Stimulated activated CD4-positive, alpha-beta T cell treated with anti-CD3 and anti-CD28 coated beads, Interleukin-1b, Interleukin-23, amount 100 ng/mL, for 1 hour (primary cell): ENCODE measurements at places on chromosomes 3 and 15.

DNA sequence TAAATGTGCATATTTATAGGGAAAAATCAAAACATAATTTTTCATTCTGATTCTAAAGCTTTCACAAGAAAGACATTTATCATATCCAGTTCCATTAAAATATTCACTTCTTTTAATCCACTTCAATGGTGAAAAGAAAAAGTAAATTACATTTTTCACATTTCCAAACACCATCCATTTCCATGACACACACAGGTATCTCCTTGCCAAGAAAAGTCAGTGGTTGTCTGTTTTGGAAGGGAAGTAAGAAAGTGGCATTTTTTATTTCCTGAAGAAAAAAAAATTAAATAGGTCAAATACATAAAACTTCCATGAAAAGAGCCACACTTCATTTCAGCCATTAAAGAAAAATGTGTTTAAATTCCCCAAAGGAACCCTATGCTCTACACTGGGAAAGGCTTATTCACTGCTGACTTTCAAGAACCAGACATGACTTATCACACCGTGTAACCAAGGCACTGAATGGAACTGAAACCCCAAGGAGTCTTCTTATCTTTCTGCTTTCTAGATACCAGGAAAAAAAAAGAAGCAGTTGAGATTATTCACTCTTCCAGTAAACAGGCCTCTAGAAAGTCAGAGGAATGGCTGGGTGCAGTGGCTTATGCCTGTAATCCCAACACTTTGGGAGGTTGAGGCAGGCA lies 44.5 kb downstream of the OSBPL10 start:
- no peak for DNase-seq

DNA sequence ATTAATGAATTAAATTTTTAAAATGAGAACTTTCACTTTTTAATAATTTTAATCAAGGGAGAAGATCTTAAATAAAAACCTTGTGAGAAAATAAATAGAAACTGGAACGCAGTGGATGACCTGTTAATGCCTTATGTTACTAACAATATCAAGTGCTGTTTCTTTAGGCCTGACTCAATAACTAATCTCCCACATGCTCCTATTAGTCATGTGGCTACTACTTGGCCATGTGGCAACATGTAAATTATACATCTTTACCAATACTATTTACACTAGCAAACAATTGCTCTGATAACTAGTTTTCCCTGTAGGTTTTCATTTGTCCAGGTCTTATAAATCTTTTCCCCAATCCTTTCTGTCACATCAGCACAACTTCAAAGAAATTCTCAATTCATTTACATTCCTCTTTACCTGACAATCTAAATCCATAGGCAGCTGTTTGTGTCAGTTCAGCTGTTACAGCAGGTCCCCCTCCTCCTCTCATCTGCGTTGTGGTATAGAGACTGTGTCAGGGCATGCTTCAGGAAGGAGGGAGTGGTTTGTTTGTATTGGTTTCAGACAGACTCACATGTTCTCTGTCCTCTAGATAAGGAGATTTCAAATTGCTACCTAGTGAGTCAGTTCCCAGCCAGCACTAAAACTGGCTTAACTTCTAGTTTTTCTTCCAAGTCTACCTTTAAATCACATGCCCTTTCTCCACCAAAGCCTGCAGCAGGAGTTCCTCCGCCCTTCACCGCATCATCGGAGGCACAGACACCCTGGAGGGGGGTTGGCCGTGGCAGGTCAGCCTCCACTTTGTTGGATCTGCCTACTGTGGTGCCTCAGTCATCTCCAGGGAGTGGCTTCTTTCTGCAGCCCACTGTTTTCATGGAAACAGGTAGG lies 11.3 kb upstream of the C3orf52 start:
- DNase-seq = no peak

GRCh38 chr3:55059027-55059629 lies 131.3 kb upstream of the LRTM1 start:
- DNase-seq = no peak

GRCh38 chr3:195555110-195555509 lies 12.0 kb upstream of the PPP1R2 start:
- DNase-seq = no peak

- no peak for DNase-seq
Observed at GRCh38 chr3:79202471-79203143, 565.2 kb downstream of the ROBO1 start.

DNA sequence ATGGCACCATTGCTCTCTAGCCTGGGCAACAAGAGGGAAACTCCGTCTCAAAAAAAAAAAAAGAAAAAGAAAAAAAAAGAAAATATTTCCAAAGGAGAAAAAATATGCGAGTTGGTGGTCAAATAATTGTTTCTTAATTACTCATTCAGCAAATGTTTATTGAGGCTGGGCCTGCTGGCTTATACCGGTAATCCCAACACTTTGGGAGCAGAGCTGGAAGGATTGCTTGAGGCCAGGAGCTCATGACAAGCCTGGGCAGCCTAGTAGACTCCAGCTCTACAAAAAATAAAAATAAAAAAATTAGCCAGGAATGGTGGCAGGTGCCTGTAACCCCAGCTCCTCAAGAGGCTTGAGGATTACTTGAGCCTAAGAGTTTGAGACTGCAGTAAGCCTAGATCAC lies 4.1 kb downstream of the KNL1 start:
- no peak for DNase-seq

DNA sequence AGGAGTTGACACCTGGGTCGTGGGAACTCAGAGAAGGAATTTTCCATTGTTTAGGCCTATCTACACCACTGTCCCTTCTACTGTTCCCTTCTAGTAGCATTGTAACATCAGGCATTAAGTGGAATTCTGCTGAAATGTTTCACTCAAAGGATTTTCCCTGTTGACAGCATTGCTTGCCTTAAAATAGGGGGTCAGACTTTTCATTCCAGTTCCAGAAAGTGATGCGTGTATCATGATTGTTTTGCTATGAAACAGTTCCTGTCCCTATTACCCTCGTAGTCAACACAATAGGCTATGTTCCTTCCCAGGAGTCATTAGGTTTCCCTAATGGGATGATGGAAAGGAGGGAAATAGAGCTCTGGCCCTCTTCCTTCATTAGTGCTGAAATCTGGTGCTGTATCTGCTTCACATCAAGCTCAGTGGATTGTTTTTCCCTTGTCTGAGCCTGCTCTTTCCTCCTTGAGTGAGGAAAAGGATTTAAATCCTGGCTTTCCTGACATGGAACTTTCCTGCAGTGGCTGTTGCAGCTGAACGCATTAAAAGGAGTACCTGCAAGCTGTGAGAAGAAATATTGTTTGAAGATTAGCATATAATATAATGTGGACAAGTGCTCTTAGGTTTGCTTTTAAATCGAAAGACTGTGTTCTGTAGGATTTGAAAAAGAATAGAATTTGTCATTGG lies 195.9 kb downstream of the KLHL25 start:
- DNase-seq = no peak

DNA sequence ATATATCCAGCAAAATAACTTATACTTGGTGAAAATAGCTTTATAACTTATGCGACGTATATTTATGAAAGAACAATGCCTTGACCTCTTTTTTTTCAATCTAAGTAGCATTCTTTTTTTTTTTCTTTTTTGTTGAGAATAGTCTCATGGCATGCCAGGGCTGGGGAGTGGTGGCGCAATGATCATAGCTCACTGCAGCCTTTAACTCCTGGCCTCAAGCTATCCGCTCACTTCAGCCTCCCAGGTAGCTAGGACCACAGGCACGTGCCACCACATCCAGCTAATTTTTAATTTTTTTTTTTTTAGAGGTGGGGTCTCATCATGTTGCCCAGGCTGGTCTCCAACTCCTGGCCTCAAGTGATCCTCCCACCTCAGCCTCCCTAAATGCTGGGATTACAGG lies 43.5 kb downstream of the RAB8B start:
- no peak for DNase-seq

- no peak for DNase-seq
Observed at GRCh38 chr15:98648654-98649471, 524 bp downstream of the IGF1R start.

GRCh38 chr3:169772305-169772896 lies 795 bp upstream of the MYNN start:
- DNase-seq = no peak

- DNase-seq = no peak
Observed at GRCh38 chr3:69906351-69906966, 93.1 kb upstream of the SAMMSON start.

GRCh38 chr3:31911643-31912042 lies 69.4 kb downstream of the OSBPL10 start:
- no peak for DNase-seq

- DNase-seq = no peak
Observed at GRCh38 chr15:100635406-100636071, 33.1 kb downstream of the ASB7 start.

- no peak for DNase-seq
Observed at GRCh38 chr15:78675206-78675605, 34.2 kb upstream of the CHRNB4 start.

- no peak for DNase-seq
Observed at GRCh38 chr3:21638488-21638887, 112.5 kb downstream of the ZNF385D start.

DNA sequence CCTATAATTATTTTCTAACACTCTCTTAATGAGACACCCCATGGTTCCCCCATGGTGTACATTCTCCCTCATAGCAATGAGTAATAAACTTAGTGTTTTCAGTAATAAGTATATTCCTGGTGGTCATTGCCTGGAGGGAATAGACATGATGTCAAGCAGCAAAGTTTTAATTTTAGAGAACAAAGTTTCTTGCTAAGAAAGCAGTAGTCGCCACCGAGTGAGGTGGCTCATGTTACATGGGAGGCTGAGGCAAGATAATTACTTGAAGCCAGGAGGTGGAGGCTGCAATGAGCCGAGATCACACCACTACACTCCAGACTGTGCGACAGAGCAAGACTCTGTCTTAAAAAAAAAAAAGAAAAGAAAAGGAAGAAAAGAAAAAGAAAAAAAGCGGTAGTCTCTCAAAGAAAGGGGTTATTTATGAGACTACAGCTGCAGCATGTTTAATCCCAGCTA lies 2.4 kb upstream of the ELP6 start:
- DNase-seq = no peak

GRCh38 chr3:53027254-53027844 lies 18.5 kb downstream of the SFMBT1 start:
- DNase-seq = no peak

DNA sequence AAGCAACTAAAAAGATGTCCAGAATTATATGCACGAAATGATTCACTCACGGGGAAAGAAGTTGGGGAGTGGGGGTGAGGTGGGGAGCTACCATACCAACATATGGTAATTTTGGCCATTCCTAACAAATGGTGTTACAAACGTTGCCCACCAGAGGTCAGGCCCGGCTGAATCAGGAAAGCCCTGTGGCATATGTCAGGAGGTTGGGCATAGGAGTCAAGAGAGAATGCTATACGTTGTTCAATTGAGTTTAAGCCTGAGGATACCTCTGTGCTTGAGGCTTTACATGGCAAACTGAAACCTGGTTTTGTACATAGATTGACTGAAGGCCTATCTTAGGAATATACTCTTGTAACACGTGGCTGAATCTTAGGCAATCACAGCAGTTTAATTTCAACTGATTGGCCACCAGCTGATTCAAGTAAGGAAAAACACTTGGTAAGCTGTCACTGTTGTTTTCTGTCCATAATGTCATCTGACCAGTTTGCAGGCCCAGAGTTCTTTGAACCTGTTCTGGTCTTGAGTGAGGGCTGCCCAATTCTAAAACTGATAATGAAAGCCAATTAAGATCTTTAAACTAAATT lies 23.4 kb upstream of the SLC2A2 start:
- no peak for DNase-seq

- DNase-seq = no peak
Observed at GRCh38 chr3:14204515-14205284, 26.1 kb downstream of the LSM3 start.
